ENCODE measurements at places on chromosomes 16 and 17.

GRCh38 chr17:40243761-40244160, 24.7 kb downstream of the WIPF2 start:
- DNase-seq: no peak

GRCh38 chr17:45262516-45263476, 902 bp upstream of the SPATA32 start:
- no peak for DNase-seq

GRCh38 chr16:55842369-55843104, 9.6 kb upstream of the CES1 start:
- DNase-seq: no peak

- DNase-seq: no peak
Measured at GRCh38 chr17:78313735-78314648, 45.9 kb downstream of the SOCS3 start.

GRCh38 chr17:2239882-2240430, 63.6 kb downstream of the SMG6 start:
- no peak for DNase-seq

DNA sequence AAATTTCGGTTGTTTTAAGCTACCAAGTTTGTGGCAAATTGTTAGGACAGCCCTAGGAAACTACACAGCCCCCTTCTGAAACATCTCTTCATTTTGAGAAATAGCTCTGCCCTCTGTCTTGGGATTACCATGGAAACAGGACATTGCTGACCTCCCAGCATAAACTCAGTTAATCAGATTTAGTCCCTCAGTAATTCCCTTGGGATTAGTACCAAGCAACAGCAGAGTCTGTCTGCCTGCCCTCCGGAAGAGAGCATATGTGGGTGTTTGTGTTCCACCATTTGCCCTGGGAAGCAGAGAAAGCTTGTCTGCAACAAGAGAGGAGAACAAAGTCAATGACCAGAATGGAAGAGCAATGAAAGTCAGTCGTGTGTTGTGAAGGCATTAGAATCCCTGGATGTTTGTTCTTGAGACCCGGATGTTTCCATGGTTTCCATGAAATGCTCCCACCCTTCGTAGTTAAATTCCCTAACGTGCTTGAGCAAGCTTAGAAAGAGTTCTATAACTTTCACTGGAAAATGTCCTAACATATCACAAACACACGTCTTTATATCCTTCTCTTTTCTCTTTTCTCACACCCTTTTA, 26.2 kb downstream of the NUDT7 start:
- no peak for DNase-seq

GRCh38 chr16:75288596-75289120, 37.2 kb upstream of the BCAR1 start:
- DNase-seq: no peak

DNA sequence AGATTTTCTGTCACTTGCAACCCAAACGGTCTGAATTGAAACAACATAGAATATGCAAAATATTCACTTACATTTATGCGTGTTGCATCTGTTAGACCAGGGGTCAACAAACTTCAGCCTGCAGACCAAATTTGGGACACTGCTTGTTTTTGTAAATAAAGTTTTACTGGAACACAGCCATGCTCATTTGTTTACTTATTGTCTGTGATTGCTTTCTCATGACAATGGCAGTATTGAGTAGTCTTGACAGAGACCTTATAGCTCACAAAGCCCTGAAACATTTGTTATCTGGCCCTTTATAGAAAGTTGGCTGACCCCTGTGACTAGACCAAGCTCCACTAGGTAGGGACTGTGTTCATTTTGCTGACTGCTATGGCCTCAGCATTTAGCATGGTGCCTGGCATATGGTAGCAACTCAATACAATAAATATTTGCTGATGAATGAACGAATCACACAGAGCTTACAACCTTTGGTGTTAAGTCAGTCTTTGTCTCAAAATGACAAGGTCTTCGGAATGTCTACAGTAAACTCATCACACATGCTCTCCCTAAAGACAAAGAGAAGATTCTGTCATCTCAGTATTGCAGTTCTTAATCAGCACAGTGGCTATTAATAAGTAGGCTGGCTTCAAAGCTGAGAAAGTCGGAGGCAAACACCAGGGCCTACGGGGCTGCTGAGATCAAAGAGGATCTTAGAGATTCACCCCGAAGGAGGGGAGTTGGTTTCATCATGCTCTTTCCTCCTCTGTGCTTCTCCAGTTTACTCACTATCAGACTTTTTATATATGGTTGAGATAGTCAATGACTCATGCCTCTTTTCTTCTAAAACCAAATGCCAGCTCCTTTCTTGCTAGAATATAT, 95.2 kb upstream of the AXIN2 start:
- DNase-seq: no peak

DNA sequence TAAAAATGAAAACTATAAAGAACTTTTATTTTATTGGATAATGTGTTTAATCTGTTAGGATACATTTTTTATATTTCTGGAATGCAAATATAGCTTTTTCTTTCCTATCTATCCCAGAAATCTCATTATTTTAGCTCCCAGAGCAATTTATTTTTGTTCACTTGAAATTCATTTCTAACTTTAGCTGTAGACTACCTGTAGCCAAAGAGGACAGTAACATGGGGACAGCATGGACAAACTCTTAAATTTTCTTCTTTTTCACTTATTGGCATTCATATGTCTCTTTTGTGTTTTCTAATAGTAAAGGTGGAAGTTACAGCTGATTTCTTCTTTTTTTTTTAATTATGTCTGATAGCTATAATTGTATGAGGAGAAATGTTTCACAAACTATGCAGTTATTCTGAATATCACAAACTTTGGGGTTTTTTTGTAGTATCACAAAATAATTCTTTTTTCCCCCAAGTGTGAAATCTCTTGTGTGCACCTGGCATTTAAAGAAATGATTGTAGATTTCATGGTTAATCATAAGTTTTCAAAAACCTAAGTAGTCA, 55.4 kb downstream of the VMP1 start:
- no peak for DNase-seq

DNA sequence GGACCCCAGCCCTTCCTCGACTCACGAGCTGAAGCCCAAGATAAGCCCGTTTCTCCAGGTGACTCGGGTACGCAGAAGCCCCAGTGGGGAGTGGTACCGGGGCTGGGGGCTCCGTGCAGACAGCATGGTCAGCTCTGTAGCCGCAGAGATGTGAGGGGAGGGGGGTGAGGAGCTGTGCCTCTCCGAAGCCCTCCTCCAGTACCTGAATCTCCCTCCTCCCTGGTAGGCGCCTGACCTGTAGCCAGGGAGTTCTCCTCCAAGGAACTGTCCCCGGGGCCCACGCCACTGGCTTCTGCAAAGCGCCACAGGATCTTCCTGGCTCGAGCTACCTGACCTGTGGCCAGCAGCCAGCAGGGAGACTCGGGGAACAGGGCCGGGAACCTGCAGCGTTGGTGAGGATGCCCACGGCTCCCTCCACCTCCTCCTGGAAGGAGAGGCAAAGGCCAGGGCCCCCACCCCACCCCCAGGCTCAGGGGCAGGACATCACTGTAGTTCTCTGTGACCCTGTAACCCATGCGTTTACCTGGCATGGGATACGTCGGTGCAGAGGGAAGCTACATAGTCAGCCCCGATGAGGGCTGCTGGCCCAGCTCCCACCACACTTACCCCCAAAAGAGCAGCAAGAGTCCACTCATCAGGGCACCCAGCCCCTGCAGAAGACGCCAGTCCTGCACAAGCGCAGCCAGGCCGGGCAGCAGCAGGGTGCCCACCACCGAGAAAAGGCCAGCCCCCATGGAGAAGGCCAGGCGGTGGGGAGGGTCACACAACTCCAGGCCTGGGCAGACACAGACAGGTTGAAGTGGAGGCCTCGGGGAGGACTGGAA, 1.7 kb downstream of the SLC22A31 start:
- no peak for DNase-seq

DNA sequence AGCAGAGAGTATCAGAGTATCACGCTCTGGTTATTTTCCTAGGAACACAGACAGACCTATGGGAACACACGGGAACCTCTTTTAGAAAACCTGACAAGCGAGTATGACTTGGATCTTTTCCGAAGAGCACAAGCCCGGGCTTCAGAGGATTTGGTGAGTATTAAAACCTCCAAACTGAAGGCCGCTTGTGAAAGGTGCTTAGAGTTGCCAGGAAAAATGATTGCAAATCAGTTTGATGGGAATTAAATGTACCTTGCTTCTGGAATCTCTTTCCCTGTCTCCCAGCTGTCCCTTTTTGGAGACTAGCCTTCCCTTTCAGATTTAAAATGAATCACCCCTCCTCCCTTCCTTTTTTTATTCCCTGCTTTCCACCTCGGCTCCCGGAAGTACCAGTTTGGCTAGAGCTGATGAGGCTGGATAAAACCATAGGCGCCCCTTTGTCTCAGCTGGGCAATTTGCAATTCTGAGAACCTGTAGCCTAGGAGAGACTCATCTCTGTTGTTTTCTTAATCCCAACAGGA, 27.3 kb downstream of the KAT7 start:
- DNase-seq: no peak

DNA sequence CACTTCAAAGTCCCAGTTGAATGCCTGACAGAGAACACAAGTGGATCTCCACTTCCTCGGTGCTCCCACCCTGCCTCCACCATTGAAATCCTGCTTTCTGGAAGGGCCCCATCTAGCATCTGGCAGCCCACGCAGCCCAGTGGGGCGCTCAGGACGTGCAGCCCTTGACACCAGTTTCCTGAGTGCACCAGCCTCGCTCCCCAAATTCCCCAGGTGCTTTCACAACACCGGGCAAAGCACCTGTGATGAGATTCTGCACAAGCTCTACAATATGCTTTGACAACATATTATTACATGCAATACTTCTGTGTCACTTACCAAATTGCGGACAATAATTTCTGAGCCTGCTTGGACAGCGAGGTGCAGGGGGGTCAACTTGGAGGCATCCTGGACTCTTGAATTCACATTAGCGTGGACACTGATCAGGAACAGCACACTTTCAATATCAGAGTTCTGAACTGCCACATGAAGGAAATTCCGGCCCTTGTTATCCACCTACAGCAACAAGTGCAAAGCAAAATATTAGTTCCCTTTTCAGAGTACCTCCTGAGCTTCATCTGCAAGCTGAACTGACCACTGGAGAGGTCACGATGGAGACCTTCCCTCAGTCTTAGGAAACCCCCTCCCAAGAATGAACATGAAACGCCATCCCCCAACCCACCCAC, 33.9 kb downstream of the CYB5D2 start:
- no peak for DNase-seq

DNA sequence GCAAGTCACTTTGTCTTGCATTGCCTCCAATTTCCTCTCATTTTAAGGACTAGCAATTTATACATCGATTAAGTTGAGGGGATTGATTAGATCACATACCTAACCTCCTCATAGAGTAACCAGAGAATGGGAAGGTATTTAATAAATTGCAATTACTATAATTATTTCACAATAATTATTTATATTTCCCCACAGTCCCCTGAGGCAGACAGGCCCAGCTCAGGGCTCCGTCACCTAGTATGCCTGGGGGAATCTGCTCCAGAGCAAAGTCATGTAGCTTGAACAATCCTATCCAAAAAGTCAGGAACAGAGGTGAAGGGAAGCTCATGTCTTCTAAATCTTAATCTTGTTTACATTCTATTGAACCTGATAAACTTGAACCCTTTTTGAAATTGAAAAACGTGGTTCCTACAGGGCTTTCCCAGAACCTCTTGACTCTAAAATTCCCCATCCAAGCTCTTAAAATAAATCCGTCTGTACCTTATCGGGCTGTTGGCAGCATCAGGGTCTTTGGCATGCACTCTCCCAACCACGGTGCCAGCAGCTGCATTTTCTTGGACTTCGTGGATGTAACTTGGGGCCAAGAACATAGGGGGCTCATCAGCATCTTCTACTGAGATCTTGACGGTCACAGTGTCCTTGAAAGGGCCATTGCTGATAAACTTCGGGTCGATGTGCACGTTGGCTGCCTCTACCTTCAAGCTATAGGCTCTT, 140.1 kb downstream of the CDH11 start:
- no peak for DNase-seq

GRCh38 chr17:82215095-82215971, 2.7 kb upstream of the CCDC57 start:
- DNase-seq: no peak

GRCh38 chr17:41561554-41561953, 10.3 kb downstream of the KRT9 start:
- no peak for DNase-seq

GRCh38 chr17:62162898-62163297, 97.8 kb upstream of the MED13 start:
- no peak for DNase-seq

DNA sequence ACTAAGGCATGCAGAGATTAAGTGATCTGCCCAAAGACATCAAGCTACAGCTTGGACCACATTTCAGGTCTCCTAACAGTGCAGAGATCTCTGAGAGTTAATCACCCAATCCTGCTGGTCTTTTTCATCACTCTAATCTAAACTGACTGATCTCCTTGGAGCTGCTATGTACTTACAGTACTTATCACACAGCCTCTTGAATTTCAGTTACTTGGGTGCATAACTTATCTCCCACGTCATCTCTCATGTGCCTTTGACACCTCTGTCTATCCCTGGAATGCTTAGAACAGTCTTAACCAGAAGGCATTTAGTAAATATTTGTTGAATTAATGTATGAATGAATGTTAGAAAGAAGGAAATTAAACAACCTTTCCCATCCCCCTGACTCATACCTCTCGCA, 139.0 kb downstream of the SNX11 start:
- DNase-seq: no peak

GRCh38 chr17:5931616-5932015, 138.6 kb upstream of the WSCD1 start:
- no peak for DNase-seq

GRCh38 chr16:82062645-82063058, 27.6 kb downstream of the HSD17B2 start:
- no peak for DNase-seq

DNA sequence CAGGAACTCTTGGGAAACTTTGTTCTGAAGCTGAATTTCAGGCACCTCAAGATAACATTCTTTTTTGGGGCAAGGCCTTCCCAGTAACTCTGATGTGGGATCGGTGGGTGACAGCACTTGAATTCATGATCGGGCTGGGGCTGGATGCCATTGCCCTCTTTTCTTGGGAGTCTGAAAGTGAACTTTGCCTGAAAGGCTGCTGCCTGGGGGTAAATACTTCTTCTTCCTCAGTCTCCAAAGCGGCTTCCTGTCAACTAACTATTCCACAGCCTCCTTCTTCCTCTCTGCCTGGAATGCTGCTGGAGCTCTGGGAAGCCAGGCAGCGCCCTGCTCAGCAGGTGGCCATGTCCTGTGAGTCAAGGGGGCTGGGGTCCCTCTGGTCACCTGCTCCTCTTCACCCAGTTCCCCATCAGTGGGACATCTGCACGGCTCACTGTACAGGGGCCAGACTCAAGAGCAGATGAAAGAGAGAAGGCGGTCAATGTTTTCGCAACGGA, 79.5 kb downstream of the WIPI1 start:
- DNase-seq: no peak

Data from AG04449 (cell line).